ENCODE measurements at places on chromosomes 1 and 21.

- no peak for DNase-seq
Measured at GRCh38 chr1:204623365-204623893, 62.1 kb downstream of the LRRN2 start.

- DNase-seq: no peak
Measured at GRCh38 chr1:204075890-204076846, 3.3 kb downstream of the SOX13 start.

- DNase-seq: no peak
Measured at GRCh38 chr1:9346566-9346965, 53.9 kb downstream of the SPSB1 start.

DNA sequence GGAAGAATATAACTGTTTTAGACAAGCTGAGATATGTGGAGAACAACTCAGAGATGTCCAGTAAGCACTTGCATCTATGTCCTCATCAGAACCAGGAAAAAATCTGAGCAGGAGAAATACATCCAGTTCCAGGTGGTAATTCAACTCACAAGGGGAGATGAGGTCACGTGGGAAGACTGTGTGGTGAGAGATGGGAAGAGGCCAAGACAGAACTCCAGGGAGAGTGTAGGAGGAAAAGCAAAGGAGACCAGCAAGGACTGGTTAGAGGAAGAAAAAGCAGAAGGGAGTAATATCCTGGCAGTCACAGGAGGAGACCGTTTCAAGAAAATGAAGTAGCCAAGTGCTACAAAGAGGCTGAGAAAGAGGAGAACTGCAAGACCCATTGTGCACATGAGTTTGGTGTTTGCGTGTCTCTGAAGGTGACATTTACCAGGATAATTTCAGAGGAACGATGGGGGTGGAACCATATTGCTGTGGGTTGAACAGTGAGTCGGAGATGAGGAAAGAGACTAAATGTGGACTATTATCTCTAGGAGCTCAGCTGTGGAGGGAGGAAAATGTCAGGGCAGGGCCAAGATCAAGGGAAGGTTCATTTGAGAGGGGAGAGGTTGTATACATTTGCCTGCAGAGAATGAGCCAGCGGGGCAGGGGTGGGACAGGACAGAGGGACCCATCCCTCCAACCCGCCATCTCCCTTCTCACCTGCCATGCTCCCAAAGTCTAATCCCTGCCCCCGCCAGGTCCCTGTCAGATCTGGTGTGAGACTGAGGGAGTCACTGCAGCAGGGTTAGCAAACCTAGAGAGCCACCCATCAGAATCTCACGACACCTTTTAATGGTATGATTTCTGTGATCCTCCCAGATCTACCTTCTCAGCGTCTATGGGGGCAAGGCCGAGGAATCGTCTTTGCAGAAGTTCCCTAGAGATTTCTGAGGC, 24.9 kb downstream of the SUSD4 start:
- DNase-seq: no peak

- no peak for DNase-seq
Measured at GRCh38 chr21:31260790-31261189, 83.3 kb downstream of the TIAM1 start.

- DNase-seq: no peak
Measured at GRCh38 chr1:202216691-202217090, 23.1 kb downstream of the LGR6 start.

DNA sequence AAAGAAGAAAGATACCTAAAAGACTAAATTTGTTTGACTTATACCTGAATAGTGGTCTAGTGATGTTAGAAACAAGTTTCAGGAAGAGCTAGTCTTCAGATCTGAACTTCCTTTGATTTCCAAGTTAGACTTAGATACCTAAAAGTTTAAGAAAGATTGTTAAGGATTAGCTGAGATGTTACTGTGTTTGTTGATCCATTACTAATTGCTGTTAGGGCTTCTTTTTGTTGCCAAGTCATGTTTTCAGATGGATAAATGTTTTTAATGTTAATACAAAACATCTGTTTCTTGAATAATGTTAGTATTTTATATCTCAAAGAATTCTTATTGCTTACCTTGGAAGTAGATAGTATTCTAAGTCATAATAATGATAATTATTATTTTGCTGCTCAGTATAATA, 11.6 kb downstream of the GNAI3 start:
- DNase-seq: no peak

- no peak for DNase-seq
Measured at GRCh38 chr1:21919520-21919919, 17.6 kb downstream of the HSPG2 start.

- DNase-seq: no peak
Measured at GRCh38 chr1:70207492-70207891, 2.1 kb upstream of the LRRC40 start.

GRCh38 chr21:32909393-32909792, 116.3 kb upstream of the OLIG2 start:
- no peak for DNase-seq

Measured in vagina (tissue), 2 donors.